ENCODE measurements at places on chromosomes 1 and 21.

- no peak for DNase-seq
Observed at GRCh38 chr1:244654108-244655038, 1.4 kb downstream of the DESI2 start.

- DNase-seq: no peak
Observed at GRCh38 chr1:33753087-33753856, 110.6 kb upstream of the HMGB4 start.

- DNase-seq: no peak
Observed at GRCh38 chr1:60255565-60255964, 182.0 kb upstream of the C1orf87 start.

- no peak for DNase-seq
Observed at GRCh38 chr1:106458866-106459265, 597.6 kb upstream of the PRMT6 start.

DNA sequence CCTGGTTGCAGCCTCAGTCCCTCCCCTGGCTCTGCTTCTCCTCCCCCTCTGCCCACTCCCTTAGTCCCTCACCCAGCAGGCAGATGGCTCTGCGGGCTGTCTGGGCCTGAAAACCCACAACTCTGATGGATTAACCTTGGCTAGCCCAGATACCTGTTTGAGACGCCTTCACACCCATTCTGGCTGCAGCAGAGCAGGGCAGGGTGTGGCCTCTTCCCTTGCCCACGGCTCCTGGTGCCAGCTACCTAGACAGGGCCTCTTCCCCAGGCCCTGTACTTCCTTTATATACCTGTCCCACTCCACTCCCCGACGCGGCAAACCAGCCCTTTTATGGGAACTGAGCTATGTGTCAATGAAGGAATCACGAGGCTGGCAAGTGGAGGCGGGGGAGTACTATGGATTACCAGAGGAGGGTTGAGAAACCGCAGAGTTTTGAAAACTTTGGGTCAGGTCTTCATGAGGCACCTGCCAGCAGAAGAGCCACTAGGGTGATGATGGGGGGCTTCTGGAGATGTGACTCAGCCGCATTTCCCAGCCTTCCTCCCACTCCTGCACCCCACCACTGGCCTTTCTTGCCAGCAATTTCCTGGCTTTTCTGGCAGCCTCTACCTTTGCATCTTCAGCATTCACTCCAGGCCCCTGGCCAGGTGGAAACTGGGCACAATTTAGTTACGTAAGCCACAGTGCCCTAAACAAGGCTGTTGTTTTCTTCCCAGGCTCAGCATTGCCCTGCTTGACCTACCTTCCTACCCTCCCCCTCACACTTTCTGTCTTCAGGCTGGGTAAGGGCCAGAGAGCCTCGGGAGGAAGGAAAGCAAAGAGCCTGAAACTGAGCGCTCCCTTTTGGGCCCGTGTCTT is at the start of gene CHI3L1:
Gene CHI3L1, minus strand, starts transcription at position 259 of the 858 bp plus-strand sequence. Its CDS starts 81 bp downstream, at position 178.
- DNase-seq: no peak

DNA sequence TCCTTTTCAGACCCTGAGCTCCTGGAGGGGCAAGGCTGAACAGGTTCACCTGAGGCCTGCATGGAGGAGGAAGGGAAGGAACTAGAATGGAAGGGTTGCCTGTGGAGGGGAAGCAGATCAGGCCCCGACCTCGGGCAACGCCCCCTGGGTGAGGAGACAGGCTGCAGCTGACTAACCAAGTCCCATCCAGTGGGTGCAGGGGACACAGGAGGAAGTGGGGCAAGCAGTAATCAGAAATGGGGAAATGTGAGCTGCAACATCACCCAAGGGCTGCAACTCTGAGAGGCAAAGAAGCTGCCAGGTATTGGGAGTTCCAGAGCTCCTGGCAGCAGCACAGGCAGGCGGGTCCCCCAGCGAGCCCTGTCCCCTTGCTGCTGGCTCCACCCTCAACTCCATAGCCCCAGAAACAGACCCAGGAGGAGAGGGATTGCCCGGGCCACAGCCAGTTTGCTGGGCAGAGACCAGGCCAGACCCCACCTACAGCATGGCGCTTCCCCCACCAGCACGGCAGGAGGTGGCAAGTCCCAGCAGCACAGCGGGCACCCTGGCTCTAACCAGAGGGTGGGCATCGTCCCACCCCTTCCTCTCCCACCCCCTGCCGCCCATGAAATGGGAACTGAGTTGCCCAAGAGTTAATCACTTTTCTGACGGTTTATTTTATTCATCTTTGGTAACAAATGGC is 38.5 kb downstream of the MRPL37 start:
- no peak for DNase-seq

DNA sequence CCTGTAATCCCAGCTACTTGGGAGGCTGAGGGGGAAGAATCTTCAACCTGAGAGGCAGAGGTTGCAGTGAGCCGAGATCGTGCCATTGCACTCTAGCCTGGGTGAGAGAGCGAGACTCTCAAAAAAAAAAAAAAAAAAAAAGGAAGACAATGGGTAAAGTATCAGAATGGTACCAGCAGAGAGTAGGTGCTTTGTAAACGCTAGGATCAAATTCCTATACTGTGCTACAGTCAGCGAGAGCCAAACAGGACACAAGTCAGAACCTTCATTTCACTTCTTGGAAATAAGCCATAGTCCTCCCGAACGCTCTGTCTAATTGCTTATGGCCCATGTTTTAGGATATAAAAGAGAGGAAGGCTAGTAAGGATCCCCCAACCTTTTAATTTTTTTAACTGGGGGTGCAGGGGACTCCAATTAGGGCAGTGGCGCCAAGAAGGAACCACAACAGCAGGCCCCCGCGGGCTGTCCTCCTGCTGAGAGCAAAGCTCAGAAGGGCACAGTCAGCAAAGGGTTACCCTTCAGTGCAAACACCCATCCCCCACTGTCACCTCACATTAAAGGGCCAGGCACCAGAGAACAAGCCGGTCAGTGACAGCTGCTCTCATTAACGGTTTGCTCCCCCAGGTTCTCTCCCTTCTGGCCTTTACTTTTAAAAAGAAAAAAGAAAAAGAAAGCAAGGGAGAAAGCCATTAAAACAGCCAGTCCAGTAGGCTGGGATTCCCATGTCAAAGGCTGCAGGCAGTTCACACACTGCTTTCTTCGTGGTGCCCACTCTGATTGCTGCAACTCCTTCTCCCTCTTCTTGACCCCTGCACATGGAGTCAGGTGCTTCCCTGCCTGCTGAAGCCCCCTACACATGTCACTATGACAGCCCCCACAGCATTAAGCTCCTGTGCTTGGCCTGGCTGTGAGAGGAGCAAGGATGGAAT is 69.4 kb downstream of the PLPP3 start:
- no peak for DNase-seq
